ENCODE measurements at places on chromosomes 4 and X.
A peak's percentile ranks its signal among the peaks of the same experiment; 100 is the strongest.

- DNase-seq = peak; percentile 78
Observed at GRCh38 chrX:63513825-63514568, 162.9 kb upstream of the SPIN4 start.

- DNase-seq = peak; percentile 66
Observed at GRCh38 chr4:142405021-142405694, 440.9 kb downstream of the INPP4B start.

GRCh38 chrX:51614353-51615012 is 4.2 kb downstream of the CENPVL3 start:
- peak; percentile 37 for DNase-seq

- peak; percentile 71 for DNase-seq
Observed at GRCh38 chrX:68938244-68939004, 109.6 kb downstream of the EFNB1 start.

DNA sequence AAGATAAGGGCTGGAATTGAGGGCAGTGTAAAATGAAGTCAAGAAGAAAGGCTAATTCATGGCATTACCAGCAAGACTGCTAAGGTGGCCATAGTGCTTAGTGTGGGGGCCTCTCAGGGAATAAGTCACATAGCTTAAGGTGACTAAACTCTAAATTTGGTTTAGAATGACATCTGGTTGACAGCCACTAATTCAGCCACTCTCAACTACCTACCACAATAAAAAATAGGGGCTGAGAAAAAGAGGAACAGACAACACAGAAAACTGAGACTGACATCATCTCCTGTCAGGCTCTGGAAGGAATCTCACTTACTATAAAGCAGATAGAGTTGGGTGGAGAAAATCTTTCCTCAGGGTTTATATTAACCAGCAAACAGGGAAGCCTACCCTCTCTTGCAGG is 96.9 kb downstream of the CHRDL1 start:
- DNase-seq = no peak

GRCh38 chr4:164799410-164799809 is 45.5 kb downstream of the SMIM31 start:
- no peak for DNase-seq

DNA sequence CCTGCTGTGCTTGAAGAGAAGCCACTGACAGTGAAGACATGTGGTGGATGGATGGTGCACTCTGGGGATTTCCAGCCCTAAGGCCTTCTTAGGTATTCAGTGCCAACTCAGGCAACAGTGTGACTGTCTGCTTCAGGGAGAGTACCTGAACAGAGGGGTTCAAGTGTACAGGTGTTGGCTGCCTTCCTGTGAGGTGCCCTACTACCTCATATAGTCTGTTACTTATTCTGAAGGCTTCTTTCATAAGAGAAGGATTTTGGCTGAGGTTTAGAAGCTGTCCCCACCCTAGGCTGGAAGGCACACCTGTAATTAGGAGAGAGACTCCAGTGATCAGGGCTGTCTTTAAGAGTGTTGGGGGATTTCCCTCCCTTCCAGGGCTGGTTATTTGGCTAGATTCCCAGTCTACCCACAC is 1.8 kb downstream of the FTHL17 start:
- no peak for DNase-seq

GRCh38 chr4:82388405-82388804 is 14.6 kb upstream of the HNRNPD start:
- no peak for DNase-seq

DNA sequence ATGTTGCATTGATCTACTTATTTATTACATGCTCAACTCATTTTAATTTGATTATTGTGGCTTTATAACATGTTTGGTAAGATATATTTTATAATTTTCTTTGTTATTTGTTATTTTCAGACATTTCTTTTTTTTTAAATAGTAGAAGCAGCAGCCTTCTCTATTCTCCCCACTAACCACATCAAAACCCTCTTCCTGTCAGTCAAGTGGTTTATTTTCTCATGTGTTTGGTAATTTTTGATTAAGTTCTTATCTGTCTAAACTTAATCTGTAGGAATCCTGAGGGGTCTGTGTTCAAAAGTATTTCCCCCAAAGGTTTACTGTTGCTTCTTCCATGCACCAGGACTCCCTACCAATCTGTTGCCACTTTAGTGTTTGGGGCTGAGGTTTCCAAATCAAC is 131.9 kb downstream of the SCLT1 start:
- DNase-seq = no peak

GRCh38 chr4:33160126-33160525 is 2440.0 kb downstream of the PCDH7 start:
- peak; percentile 32 for DNase-seq

DNA sequence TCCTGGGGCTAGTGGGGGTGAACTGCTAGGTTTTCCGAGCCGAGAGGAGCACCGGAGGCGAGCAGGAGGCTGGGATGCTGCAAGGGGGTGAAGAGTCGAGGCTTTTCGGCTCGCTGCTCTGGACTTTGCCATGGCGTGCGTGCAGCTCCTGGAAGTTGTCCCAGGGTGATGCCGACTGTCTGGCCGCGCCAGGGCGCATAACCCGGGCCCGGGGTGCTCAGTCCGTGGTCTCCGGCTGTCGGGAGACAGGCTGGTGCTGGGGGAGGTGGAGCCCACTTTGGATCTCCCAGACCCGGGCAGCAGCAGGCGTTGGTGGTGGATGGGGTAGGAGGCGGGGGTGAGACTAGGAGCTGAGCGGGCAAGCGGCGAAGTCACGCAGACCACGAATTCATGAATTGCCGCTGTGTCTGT is 793 bp downstream of the GRIA3 start:
- DNase-seq = peak; percentile 11

DNA sequence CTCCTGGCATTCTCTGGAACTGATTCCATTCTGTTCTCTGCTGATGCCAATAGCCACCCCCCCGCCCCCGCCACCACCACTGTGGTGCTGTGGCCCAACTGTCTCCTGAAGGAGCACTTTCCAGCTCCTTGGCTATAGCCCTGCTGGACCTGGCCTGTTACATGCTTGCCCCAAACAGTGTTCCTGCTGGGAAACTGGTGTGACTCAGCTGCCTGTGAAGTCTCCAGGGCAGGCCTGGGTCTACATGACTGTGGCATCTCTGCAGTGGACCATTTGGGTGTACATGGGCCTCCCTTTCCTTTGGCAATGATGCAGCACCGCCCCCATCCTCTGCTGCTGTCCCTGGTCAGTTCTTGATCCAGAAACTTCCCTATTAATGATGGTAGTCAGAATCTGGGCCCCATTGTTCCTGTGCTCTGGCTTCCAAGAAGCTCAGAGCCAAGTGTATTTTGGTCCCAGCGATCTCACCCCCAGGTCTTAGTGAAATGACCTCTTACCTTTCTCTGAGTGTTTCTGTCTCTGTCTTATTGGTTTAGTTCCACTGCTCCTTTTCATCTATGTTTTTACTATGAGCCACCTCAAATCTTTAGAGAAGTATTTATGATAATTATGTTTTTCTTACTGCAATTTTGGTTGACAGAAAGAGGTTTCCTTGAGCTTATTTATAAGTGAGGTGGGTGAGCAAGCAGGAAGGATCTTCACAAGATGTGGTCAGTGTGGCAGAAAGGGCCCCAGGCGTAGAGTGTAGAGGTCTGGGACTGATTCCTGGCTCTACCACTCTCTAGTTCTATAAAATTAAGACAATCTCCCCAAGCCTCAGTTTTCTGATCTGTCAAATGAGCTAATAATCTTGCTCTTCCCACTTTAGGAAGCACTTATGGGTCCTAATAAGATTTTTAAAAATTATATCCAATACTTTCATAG is 210.7 kb upstream of the EOLA2 start:
- DNase-seq = no peak

DNA sequence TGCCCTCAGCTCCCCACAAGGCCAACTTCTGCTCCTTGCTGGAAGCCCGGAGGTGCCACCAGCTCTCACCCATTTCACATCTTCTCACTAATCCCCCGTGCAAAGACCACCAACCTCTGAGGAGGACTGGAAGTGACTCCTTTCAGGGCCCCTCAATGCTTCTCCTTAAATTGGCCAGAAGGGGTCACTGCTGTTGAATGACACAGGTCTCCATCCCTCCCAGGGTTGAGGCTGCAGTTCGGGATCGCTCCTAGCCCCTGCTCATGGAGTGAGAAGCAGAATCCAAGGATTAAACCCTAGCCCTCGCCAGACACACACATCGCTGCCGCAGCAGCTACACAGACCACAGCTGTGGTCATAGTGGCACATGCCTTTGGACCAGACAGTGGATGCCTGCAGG is 279.5 kb upstream of the TAPT1 start:
- peak; percentile 21 for DNase-seq

- DNase-seq = peak; percentile 2
Observed at GRCh38 chrX:101290957-101291603, at the start of gene TAF7L. TAF7L (minus strand) TSS chrX:101291334; CDS start chrX:101287543, 3,791 bp downstream.

- DNase-seq = no peak
Observed at GRCh38 chr4:76538296-76538695, 103.3 kb downstream of the SHROOM3 start.

DNA sequence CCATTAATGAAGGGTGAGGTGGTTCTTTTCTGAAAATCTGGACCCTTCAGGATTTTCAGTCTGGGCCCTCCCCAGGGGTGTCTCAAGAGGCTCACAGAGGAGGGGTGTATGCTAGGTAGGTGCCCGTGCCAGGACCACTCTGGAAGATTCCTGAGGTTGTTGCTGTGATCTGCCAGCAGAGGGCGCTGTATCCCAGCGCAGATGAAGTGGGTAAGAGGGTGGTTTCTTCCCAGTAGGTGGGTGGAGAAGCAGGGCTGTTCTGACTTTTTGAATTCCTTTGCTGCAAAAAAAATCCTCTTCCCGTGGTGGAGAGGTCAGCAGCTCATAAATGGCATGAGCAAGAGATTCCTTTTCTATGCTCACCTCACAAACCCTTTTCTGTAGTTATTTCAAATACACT is 51.1 kb downstream of the SCML1 start:
- peak; percentile 23 for DNase-seq

DNA sequence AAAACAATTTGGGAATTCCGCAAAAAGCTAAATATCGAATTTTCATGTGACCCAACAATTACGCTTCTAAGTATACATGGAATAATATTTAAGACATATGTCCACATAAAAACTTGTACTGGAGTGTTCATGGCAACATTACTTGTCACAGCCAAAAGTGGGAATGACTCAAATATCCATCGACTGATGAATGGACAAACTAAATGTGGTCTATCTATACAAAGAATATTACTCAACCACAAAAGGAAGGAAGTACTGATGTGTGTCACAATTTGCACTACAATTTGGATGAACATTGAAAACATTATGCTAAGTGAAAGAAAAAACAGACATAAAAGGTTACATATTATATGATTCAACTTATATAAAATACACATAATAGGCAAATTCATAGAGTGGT is 71.9 kb downstream of the AFF2 start:
- peak; percentile 15 for DNase-seq

DNA sequence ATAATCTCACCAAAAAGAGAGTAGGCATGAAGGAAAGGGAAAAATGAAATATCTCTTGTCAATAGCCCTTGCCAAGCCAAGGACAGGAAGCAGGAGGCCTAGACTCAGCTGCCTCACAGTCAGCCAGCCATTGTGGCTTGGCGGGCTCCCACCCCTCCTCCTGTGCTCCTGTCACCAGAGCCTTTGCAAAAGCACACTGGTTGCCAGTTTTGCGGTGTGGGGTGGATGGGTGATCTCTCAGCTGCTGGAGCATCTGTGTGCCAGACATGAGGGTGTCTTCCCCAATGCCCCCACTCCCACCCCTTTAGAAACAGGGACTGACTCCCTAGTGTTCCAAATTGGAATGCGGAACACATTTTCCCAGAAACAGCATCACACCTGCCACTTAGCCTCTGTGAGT is 26.1 kb downstream of the ARHGEF6 start:
- DNase-seq = no peak

DNA sequence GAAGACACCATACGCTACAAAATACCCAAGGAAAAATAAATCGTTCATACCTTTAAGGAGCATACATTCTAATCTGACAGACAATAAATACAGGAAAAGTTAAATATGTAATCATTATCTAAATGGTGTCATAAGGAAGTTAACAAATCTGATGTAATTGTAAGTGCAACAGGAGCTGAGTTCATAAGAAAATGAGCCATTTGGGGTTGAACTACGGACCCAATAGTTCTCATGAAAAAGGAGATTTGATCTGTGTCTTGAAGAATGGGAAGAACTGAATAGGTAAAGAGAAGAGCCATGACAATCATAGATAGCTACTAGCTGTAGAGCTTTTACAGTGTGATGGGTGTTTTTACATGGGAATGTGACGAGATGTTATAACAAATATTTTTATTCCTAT is 175.6 kb downstream of the ANKRD50 start:
- DNase-seq = no peak

GRCh38 chr4:77009511-77010115 is 60.1 kb downstream of the SEPTIN11 start:
- no peak for DNase-seq

GRCh38 chr4:165724786-165725185 is 148.3 kb upstream of the TLL1 start:
- DNase-seq = no peak

DNA sequence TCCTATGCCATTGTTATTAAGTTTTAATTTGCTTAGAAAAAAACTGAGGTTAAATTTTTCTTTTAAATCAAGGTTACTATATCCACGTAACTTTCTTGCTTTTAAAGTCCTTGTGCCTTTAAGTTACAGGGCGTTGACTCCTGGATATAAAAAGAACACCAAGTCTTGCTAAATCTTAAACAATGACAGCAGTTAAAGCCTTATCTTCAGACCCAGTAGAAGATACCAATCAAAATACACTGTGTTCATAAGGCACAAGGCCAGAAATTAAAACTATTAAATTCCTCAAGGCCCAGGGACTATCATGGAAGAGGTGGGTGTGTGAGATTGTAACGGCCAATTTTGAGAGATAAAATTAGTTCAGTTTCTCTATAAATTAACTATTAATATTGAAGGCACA is 60.4 kb downstream of the PAGE2 start:
- DNase-seq = no peak

GRCh38 chr4:6942238-6942800 is 32.7 kb downstream of the TBC1D14 start:
- DNase-seq = peak; percentile 95

DNA sequence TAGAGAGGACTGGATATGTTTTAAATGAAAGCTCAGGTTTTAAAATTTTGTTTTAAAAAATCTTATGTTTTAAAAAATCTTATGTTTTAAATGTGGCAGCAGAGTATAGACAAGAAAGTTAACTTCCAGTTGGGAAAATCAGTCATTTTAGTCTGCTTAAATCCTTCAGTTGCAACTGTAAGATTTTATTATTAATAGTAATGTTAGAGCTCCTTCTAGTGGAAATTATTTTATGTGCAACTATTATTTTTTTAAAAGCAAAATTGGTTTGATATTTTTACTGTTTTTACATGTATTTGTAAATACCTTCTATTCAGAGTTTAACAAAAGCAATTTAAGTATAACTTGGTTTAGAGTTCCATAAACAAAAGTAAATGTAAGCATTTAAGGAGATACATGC is 8.5 kb upstream of the NUDT6 start:
- DNase-seq = no peak
